ENCODE measurements at places on chromosomes 3 and 15.

GRCh38 chr3:88713233-88713691, 394.2 kb upstream of the EPHA3 start:
- no peak for DNase-seq

GRCh38 chr3:99686469-99686868, 48.1 kb downstream of the COL8A1 start:
- no peak for DNase-seq

DNA sequence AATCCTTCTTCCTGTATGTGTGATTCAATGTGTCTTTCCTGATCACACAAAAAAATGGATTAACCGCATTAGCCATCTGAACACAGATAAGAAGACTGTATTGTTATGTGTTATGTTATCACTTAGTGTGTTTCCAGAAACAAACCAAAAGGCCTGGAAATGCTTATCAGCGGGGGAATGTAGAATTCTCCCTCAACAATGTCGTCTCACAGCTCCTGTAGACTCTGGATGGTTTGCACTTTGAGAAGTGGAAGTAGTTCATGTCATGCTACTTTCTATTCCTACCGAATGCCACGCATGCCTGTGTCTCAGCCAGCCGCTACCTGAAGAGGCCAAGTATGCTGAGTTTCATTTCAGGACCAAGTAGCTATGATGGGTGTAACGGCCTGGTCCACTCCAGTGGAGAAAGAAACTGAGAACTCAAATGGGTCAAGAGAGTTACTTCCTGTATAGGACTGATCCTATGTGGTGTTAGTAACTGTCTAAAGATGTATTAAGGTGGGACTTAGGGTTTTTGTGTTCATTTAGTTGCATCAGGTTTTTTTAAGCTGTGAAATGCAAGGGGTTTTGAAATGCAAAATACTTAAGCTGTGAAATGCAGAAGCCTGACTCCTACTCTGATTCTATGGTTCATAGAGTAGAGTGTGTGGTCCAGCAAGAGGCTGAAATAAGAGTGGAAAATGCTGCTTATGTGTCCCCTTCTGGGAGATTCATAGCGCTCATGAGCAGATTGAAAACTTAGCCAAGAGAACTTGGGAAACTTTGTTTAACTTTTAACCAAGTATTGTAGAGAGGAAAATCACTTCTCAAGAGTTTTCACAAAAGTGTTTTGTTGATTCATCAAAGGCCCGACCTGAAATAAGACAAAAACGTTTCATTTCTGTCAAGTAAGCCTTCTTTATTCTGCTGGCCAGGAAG, 118.5 kb upstream of the LMOD3 start:
- DNase-seq, result no peak

GRCh38 chr3:48402907-48403306, 27.0 kb downstream of the PLXNB1 start:
- DNase-seq, result no peak

GRCh38 chr3:3538451-3538850, 260.8 kb upstream of the LRRN1 start:
- no peak for DNase-seq

DNA sequence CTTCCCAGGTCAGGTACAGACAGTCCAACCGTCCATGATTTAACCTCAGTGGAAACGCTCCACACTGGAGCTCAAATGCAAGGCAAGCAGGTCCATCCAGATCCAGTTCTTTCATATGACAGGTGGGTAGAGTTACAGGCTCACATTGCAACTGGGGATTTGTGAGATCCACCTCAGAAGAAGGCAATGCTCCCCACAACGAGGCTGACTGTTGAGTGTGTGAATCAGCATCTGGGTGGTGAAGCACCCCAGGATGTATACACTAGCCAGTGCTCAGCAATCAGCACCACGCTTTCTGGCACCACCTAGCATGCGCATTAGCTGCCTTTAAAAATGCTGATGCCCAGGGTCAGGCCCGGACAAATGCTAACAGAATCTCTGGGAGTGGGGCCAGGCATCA, 343.5 kb upstream of the ICE2 start:
- DNase-seq, result no peak

Data from NCI-H1092 treated with DMSO at 0.1 percent for 48 hours (cell line).